MCF 10A (cell line): ENCODE measurements at places on chromosomes 1 and 21.

GRCh38 chr1:232292818-232293217, 337.1 kb downstream of the SIPA1L2 start:
- H3K36me3 ChIP-seq, result no peaks in the 10 kb centered on the region
- H3K27me3 ChIP-seq, result no peaks in the 10 kb centered on the region
- H3K4me1 ChIP-seq, result peaks cover 49% of the 10 kb centered on the region
- peak; percentile 80 for DNase-seq
- H3K4me3 ChIP-seq, result peak overlapping the region; percentile 46

DNA sequence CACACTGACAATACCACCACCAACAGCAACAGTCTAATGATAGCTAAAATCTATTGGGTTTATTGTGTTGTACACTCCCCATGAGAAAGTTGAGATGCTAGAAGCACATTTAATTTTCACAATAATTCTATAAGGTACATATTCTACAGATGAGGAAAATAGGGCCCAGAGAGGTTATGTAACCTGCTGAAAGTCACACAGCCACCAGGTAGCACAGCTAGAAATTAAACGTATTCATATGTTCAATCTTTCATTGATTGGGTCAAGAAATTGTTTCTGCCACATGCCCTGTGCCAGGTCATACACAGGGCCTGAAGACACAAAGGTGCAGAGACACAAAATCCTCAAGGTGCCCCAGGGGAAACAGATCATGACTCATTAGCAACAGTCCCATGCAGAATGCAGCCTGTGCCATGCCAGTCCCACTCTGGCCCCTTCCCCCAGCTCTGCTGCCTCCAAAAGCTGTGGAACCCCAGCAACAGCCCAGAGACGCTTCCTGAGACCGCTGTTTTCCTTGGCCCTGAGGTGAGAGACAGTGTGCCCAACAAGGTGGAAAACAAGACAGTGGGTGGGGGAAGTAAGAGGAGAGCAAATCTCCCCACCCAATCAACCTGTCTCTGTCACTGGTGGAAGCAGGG, 32.1 kb downstream of the GJA4 start:
- no peak for DNase-seq
- no peak overlapping the region for H3K4me3 ChIP-seq
- no peaks in the 10 kb centered on the region for H3K27me3 ChIP-seq
- no peaks in the 10 kb centered on the region for H3K4me1 ChIP-seq
- H3K36me3 ChIP-seq, result no peaks in the 10 kb centered on the region

- DNase-seq, result no peak
- H3K27me3 ChIP-seq, result no peaks in the 10 kb centered on the region
- no peaks in the 10 kb centered on the region for H3K36me3 ChIP-seq
- H3K27ac ChIP-seq, result no peak overlapping the region
Measured at GRCh38 chr1:76511558-76512179, 355.6 kb upstream of the ST6GALNAC5 start.

GRCh38 chr21:33433425-33434114, 30.4 kb downstream of the IFNGR2 start:
- DNase-seq, result no peak
- H3K4me1 ChIP-seq, result peaks cover 29% of the 10 kb centered on the region
- H3K27ac ChIP-seq, result peak overlapping the region; percentile 64
- H3K36me3 ChIP-seq, result peaks cover 100% of the 10 kb centered on the region
- H3K27me3 ChIP-seq, result no peaks in the 10 kb centered on the region

- no peaks in the 10 kb centered on the region for H3K36me3 ChIP-seq
- no peak overlapping the region for H3K27ac ChIP-seq
- no peak overlapping the region for H3K4me3 ChIP-seq
- DNase-seq, result no peak
Measured at GRCh38 chr1:22782406-22782805, 71.8 kb downstream of the EPHB2 start.

DNA sequence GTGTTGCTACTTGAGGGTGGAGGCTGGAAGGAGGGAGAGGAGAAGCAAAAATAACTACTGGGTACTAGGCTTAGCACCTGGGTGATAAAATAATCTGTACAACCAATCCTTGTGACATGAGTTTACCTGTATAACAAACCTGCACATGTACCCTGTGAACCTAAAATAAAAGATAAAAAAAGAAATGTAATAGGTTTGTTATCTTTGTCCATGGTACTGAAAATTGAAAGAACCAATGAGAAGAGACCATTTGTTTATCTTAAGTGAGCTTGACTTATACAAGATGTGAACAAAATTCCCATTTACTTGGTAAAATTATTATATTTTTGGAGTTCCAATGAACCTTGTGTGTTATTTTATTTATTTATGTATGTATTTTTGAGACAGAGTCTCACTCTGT, 11.1 kb upstream of the USP25 start:
- no peaks in the 10 kb centered on the region for H3K36me3 ChIP-seq
- H3K27ac ChIP-seq, result no peak overlapping the region
- H3K27me3 ChIP-seq, result no peaks in the 10 kb centered on the region

- peaks cover 7% of the 10 kb centered on the region for H3K36me3 ChIP-seq
- H3K27ac ChIP-seq, result no peak overlapping the region
- no peaks in the 10 kb centered on the region for H3K27me3 ChIP-seq
- no peak for DNase-seq
- H3K4me1 ChIP-seq, result peaks cover 40% of the 10 kb centered on the region
- no peak overlapping the region for H3K4me3 ChIP-seq
Measured at GRCh38 chr1:152053375-152053774, 16.6 kb upstream of the S100A11 start.

GRCh38 chr1:210702506-210702905, 373.8 kb downstream of the HHAT start:
- peaks cover 21% of the 10 kb centered on the region for H3K27me3 ChIP-seq
- H3K4me1 ChIP-seq, result no peaks in the 10 kb centered on the region
- H3K36me3 ChIP-seq, result no peaks in the 10 kb centered on the region
- DNase-seq, result no peak

DNA sequence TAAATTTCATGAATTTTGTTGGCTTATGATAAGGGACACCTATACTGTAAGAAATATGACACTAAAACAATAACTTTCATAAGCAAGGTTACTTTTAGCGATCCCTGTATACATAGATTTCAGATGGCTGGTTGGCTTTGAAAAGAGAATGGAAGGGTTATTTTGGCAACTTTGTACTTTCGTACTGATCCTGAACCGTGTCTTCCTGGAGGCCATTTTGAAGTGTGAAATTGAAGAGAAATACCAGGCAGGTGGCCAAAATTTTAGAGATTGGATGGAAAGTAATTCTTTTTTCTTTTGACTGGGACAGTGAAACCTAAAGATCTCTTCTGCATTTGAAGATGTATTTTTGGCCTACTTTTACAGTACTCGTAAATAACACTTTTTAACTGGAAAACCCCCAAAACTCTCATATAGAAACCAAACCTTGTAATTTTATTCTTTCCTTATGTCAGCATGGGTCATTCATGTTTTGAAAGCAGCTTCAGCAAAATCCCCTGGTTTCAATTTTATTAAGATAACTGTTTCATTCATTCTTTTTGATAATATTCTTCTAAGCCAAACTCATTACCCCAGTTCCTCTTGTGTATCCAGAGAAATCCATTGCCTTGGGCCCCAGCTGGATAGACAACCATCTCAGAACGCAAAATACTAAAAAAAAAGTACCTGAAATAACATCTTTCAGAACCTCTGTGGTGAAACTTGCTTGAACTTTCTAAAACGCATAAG, 38.4 kb upstream of the ZNF281 start:
- H3K4me3 ChIP-seq, result no peak overlapping the region
- no peaks in the 10 kb centered on the region for H3K27me3 ChIP-seq
- no peaks in the 10 kb centered on the region for H3K36me3 ChIP-seq
- no peak for DNase-seq
- no peak overlapping the region for H3K27ac ChIP-seq

GRCh38 chr1:14666962-14667650, 68.6 kb downstream of the KAZN start:
- no peak for DNase-seq
- no peaks in the 10 kb centered on the region for H3K27me3 ChIP-seq
- H3K4me1 ChIP-seq, result peaks cover 9% of the 10 kb centered on the region
- no peaks in the 10 kb centered on the region for H3K36me3 ChIP-seq
- no peak overlapping the region for H3K27ac ChIP-seq
- H3K4me3 ChIP-seq, result no peak overlapping the region

- H3K27ac ChIP-seq, result no peak overlapping the region
- H3K27me3 ChIP-seq, result peaks cover 58% of the 10 kb centered on the region
- H3K36me3 ChIP-seq, result no peaks in the 10 kb centered on the region
- no peak overlapping the region for H3K4me3 ChIP-seq
Measured at GRCh38 chr1:110155878-110156522, 5.7 kb downstream of the SLC6A17 start.

GRCh38 chr1:69752831-69753230, 185.1 kb downstream of the LRRC7 start:
- DNase-seq, result no peak
- peaks cover 93% of the 10 kb centered on the region for H3K27me3 ChIP-seq
- no peak overlapping the region for H3K4me3 ChIP-seq
- H3K36me3 ChIP-seq, result no peaks in the 10 kb centered on the region
- no peaks in the 10 kb centered on the region for H3K4me1 ChIP-seq

DNA sequence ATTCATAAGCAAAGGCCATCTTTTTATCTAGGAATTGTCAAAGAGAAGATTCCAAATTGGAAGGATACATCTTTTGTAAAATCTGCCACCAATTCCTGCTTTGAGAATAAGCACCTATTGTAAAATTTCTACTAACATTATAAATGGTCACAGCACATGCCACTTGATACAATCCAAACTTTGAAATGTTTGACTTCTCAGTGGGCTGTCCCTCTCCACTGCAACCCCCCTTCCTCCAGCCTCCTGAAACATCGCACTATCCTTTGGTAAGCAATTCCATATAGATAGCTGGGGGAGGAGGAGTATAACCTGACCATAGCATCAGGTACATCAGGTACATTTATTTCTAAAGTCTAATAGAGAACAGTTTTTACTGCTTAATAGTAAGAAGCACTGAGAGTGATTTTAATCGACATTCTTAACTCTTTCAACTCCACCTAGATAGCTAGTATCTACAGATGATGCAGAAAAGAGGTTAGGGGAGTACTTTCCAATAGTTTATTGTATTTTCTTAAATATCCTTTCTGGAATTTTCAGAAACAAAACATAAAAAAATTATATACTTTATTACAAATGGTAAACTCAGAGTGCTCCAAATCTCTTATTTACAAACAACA, 2.9 kb downstream of the JUN start:
- peak overlapping the region; percentile 91 for H3K4me3 ChIP-seq
- H3K27me3 ChIP-seq, result no peaks in the 10 kb centered on the region
- peak overlapping the region; percentile 76 for H3K27ac ChIP-seq
- peaks cover 46% of the 10 kb centered on the region for H3K36me3 ChIP-seq
- H3K4me1 ChIP-seq, result peaks cover 23% of the 10 kb centered on the region
- no peak for DNase-seq

DNA sequence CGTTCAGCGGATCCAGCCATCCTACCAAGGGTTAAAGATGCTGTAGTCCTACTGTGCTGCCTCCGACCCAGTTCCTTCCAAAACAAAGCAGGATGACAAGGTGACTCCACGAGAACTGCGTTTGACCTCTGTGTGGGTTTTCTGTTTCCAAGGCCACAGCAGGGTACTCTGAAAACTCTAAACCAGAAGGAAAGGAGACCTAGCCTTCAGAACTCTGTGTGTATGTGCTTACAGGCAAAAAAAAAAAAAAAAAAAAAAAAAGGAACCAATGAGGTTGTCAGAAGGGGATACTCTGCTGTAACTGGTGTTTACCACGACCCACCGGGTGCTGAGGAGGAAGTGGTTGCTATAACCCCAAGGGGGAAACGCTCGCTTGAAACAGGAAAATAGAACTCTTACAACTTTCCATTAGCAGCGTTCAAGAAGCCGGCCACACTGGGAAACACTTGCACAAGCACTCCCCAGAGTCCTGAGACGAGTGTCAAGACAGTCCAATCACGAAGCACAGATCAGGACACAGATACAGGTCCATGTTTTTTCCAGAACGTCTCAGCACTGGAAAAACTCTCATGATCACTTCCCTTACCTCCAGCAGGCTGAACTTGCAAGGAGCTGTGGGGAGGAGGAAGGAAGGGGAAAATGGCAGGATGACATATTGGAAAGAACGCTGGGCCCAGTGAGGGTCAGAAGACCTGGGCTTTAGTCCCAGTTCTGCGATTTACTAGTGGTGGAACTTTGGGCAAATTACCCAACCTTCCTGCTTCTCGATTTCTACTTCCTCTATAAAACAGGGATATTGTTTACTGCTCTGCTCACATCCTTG, 64.0 kb downstream of the ITPKB start:
- peaks cover 30% of the 10 kb centered on the region for H3K4me1 ChIP-seq
- H3K27ac ChIP-seq, result peak overlapping the region; percentile 73
- no peak for DNase-seq

- H3K4me3 ChIP-seq, result no peak overlapping the region
- H3K36me3 ChIP-seq, result peaks cover 4% of the 10 kb centered on the region
- no peak for DNase-seq
- no peaks in the 10 kb centered on the region for H3K27me3 ChIP-seq
Measured at GRCh38 chr1:45883658-45884057, 80.2 kb downstream of the MAST2 start.

DNA sequence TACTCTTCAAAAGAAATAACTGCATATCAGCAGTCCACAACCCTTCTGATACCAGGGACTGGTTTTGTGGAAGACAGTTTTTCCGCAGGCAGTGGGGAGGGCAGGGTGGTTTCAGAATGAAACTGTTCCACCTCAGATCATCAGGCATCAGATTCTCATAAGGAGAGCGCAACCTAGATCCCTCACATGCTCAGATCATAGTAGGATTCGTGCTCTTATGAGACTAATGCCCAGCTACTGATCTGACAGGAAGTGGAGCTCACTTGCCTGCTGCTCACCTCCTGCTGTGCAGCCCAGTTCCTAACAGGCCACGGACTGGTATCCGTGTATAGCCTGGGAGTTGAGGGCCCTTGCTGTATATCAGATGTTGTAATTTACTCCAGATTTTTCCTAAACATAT, 11.5 kb downstream of the RO60 start:
- DNase-seq, result no peak
- no peak overlapping the region for H3K4me3 ChIP-seq
- no peaks in the 10 kb centered on the region for H3K27me3 ChIP-seq
- H3K36me3 ChIP-seq, result peaks cover 29% of the 10 kb centered on the region
- H3K4me1 ChIP-seq, result peaks cover 9% of the 10 kb centered on the region

- peaks cover 8% of the 10 kb centered on the region for H3K36me3 ChIP-seq
- H3K27ac ChIP-seq, result no peak overlapping the region
- H3K4me3 ChIP-seq, result no peak overlapping the region
- no peak for DNase-seq
- no peaks in the 10 kb centered on the region for H3K27me3 ChIP-seq
Measured at GRCh38 chr1:15068997-15069396, 84.5 kb upstream of the TMEM51 start.

GRCh38 chr1:7595336-7595735, 175.8 kb upstream of the VAMP3 start:
- no peak overlapping the region for H3K4me3 ChIP-seq
- no peaks in the 10 kb centered on the region for H3K36me3 ChIP-seq
- peaks cover 29% of the 10 kb centered on the region for H3K27me3 ChIP-seq
- H3K27ac ChIP-seq, result no peak overlapping the region
- no peaks in the 10 kb centered on the region for H3K4me1 ChIP-seq

- H3K27me3 ChIP-seq, result no peaks in the 10 kb centered on the region
- no peaks in the 10 kb centered on the region for H3K36me3 ChIP-seq
- peak; percentile 96 for DNase-seq
- peak overlapping the region; percentile 48 for H3K4me3 ChIP-seq
- H3K27ac ChIP-seq, result peak overlapping the region; percentile 21
- H3K4me1 ChIP-seq, result peaks cover 52% of the 10 kb centered on the region
Measured at GRCh38 chr1:232291681-232292080, 338.3 kb downstream of the SIPA1L2 start.
